ENCODE measurements at places on chromosomes 6 and 20.

DNA sequence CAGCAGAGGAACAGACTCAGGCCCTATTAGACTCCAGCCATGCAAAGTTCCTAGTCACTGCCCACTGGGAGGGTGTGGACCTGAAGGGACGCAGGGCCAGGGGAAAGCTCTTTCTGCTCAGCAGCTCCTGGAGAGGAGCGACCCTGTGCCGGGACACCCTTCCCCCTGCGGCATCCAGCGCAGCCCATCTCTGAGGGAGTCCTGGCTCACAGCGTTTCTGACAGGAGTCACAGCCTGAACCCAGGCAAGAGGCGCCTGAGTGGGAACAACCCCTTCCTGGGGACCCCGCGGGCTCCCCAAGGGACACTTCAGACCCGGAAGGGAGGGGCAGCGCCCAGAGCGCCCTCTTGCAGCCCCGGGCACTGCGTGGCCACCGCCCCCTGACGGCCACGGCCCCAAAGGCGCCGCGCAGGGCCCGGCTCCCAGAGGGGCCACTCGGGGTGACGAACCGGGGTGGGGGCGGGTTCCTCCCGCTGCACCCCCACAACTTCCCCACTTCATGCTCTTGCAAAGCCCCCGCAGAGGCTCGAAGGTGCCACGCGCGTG, 862 bp downstream of the UCKL1 start:
- DNase-seq = peak; percentile 41

- DNase-seq = no peak
These were observed 80.0 kb downstream of the EPB41L2 start for GRCh38 chr6:130982941-130983456.

DNA sequence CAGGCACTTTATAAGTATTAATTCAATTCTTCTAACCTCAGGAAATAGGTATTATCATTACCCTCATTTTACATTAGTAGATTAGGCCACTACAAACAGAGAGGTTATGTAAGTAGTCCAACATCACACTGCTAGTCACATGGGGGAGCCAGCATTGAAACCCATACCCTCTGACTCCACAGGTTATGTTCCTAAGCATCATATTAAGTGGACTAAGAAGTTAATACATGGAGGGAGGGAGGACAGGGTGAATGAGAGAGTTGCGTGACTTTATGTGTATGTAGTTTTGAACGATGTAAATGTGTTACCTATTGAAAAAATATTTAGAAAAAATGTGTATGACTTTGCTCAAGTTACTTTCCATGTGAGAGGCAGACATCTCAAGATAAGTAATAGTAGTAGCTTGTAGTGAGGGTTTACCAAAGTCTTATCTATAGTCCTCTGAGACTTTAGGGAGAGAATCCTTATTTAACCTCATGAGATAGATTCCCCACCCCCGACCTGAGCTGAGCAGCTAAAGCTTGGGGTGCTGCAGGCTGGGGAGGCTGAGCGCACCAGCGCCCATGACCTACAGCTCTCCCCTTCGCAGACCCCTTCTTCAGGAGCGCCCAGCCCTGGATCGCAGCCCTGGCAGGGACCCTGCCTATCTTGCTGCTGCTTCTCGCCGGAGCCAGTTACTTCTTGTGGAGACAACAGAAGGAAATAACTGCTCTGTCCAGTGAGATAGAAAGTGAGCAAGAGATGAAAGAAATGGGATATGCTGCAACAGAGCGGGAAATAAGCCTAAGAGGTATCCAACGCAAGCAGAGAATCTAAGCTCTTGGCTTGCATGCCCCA, 7.5 kb downstream of the BTN3A2 start:
- DNase-seq = no peak

GRCh38 chr20:56828402-56828801, 199.3 kb downstream of the TFAP2C start:
- no peak for DNase-seq

GRCh38 chr6:26354162-26354561, 10.8 kb upstream of the BTN3A2 start:
- DNase-seq = no peak

- DNase-seq = no peak
These were observed 16.6 kb downstream of the CPNE5 start for GRCh38 chr6:36822506-36823269.

DNA sequence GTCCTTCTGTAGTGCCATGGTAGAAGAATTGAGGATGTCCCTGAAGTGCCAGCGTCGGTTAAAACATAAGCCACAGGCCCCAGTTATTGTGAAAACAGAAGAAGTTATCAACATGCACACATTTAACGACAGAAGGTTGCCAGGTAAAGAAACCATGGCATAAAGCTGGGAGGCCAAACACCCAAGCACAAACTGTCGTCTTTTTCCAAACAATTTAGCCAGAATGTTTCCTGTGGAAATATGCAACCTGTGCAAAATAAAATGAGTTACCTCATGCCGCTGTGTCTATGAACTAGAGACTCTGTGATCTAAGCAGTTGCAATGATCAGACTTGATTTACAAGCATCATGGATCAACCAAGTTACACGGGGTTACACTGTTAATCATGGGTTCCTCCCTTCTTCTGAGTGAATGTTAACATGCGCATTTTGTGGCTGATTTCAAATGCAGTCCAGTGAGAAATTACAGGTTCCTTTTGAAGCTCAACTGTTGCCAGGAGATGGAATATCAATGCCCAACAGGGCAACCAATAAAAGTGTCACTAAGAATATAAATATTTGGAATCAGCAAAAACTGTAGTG, 674.9 kb downstream of the GRIK2 start:
- no peak for DNase-seq
